AML-193 (cell line): ENCODE measurements at places on chromosomes 2 and 18.
A peak's percentile ranks its signal among the peaks of the same experiment; 100 is the strongest.

DNA sequence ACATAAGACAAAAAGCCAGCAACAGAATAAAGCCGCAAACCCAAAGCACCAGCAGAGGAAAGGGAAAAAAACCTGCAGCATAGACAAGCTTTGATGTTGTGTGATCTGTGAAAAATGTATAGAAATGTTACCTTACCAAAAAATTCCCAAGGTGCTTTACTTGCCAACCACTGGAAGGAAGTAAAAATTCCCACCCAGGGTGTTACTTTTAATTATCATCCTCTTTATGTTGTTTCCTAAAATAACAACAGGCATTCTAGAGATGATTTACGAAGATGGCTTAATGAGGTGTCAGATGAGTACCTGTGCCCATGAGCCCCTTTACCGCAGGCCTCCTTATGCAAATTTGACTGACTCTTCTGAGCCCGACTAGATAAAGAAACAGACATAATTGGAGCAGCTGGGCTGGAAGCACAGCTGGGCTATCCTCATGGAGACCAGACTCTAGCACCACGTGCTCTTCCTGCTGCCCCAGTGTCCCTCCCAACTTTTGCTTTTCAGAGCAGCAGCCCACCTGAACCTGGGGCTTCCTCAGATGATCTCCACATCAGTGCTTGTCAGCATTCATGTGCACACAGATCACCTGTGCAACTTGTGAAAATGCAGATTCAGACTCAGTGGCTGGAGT is 41.5 kb downstream of the SRSF7 start:
- no peak for DNase-seq

- DNase-seq = no peak
These were observed 46.7 kb downstream of the GLS start for GRCh38 chr2:190927301-190927700.

GRCh38 chr2:190996338-190996946 is 17.5 kb downstream of the STAT1 start:
- peak; percentile 6 for DNase-seq

GRCh38 chr2:61549546-61549945 is 11.4 kb upstream of the XPO1 start:
- DNase-seq = no peak

DNA sequence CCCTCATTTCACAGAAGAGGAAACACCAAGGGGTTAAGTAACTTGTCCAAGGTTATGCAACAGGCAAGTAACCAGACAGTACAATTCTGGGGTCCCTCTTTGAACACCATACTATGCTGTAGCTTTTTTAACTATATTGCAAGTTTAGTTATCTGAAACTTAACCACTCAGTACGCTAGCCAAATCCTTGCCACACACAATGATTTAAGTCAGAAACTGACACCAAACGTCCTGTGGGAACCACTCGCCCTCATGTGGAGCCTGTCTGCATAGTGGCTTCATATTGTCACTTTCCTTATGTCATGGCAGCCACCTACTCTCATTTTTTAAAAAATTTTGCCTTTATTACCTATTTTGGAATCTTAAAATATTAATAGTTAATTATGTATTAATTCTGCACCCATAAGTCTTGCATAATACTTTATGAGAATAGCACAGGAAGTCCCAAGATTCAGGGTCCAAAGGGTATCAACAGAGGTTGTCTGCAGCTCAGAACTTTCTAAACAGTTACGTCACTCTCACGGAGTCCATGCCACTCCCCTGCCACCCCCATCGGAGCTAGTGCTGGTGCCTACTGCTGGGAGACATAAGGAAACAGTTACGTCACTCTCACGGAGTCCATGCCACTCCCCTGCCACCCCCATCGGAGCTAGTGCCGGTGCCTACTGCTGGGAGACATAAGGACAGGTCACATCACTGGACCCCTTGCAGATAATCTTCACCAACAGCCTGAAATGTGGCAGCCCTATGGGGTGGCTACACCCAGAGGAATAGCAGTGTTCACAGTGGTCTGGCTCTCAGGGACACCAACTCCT is 99.0 kb downstream of the L3MBTL4 start:
- no peak for DNase-seq

DNA sequence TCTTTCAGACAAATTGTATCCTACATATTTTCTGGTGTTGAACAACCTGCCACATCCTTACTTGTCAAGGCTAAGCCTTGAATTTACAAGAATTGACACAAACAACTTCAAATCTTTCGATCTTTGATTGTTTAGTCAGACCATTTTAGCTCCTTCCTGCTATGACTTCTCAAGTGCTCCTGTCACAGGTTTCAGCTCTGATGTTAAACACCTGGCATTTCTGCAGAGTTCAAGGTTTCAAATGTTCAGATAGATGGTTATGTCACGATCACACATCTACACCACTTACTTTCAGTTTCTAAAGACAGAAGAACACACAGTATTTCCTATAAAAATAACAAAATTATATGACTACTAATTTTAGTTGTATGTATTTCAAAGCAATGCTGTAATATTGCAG is 84.0 kb downstream of the RND3 start:
- DNase-seq = no peak

GRCh38 chr2:64975232-64975821 is 13.9 kb upstream of the SLC1A4 start:
- DNase-seq = no peak

- DNase-seq = no peak
These were observed 72.6 kb upstream of the DAPL1 start for GRCh38 chr2:158722266-158723105.

- no peak for DNase-seq
These were observed 27.7 kb downstream of the MYL1 start for GRCh38 chr2:210287301-210287700.

GRCh38 chr18:77366720-77367641 is 117.3 kb downstream of the GALR1 start:
- no peak for DNase-seq

DNA sequence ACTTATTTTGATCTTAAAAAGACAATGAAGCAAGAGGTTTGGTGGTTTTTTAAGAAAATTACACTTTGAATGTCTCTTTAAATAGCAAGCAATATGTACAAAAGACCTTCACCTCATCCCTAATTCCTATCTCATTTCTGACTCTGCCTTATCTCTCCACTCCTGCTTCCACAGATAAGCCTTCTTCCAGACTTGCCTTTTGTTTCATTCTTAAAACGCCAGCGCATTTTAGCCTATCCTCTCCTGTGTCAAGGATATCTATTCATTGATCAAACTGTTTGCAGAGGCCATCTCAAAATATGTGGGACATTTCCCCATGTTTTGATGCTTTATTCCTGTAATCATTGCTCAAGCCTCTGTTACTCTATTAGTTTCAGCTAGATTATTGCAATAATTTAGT is 562.5 kb downstream of the PARD3B start:
- no peak for DNase-seq

- peak; percentile 20 for DNase-seq
These were observed 94.0 kb downstream of the PLA2R1 start for GRCh38 chr2:159968279-159968900.

DNA sequence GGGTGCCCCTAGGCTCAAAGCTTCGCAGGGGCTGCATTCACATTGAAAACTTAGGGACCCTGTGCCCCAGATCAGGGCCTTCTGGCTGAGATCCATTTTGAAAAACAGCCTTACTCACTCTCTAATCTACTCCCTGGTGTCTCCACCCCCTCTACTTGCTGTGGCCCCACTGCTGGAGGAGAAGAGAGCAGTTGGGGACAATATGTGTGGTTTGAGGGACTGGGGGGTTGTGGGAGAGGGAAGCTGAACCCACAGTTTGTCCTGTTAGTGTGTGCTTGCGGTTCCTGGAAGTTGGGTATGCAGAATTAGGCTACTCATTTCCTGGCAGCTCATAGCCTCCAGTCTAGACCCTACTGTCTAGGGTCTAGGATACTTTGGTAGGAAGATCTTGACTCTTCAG is 211.4 kb downstream of the PRKCE start:
- DNase-seq = peak; percentile 65

DNA sequence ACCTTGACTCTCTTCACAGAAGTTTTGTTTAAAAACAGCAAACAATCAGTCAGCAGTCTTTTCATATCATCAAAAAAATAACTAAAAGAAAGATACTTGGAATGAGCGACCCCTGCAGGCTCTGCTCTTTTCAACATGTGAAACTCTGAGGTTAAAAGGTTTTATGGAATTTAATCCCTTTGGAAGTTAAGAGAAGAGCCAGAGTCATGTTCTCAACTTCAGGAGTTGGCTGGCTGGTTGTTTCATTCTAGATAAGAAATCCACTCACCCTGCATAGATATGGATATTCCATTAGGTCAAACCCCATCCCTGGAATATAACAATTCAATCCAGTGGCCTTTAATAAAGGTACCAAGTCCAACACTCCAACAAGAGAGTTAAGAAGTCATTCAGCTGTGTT is 115.6 kb upstream of the RMDN2 start:
- DNase-seq = peak; percentile 34

- DNase-seq = peak; percentile 70
These were observed 47.5 kb downstream of the ZFP36L2 start for GRCh38 chr2:43178602-43179542.

- DNase-seq = no peak
These were observed 7.3 kb downstream of the EMX1 start for GRCh38 chr2:72924353-72925240.

DNA sequence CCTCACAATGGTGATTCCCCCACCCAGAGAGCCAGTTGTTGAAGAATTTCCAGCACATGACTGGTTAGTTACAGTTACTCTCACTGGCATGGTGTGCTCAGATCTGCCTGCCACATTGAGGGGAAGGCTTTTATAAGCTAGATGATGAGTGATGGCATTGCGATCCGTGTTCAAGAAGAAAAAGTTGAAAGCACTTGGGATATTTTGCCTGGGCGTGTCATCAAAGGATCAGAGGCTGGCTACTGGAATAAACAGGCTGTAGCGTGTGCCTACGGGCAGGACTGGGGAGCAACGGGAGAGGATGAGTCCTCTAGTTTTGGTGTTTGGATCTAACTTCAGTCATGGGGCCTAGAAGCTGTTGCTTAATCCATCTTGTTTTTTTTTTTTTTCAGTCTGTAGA is 175.0 kb downstream of the SETBP1 start:
- DNase-seq = no peak

DNA sequence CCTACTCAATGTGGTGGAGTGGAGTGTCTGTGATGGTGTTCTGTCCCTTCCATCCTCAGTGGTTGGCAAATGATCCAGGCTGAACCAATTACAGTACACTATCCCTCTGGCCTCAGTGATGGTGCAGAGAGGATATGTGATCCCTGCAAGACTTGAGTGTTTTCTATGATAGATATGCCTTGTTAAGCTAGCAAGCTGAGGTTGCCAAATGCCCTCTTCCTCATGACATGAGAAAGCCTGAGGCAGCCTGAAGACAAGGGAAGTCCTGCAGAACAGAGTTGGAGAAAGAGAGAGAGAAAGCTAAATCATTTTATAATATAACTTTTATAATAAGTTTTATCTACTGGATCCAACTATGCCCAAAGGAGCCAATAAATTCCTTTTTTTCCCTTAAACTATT is 41.6 kb upstream of the GORASP2 start:
- DNase-seq = no peak

DNA sequence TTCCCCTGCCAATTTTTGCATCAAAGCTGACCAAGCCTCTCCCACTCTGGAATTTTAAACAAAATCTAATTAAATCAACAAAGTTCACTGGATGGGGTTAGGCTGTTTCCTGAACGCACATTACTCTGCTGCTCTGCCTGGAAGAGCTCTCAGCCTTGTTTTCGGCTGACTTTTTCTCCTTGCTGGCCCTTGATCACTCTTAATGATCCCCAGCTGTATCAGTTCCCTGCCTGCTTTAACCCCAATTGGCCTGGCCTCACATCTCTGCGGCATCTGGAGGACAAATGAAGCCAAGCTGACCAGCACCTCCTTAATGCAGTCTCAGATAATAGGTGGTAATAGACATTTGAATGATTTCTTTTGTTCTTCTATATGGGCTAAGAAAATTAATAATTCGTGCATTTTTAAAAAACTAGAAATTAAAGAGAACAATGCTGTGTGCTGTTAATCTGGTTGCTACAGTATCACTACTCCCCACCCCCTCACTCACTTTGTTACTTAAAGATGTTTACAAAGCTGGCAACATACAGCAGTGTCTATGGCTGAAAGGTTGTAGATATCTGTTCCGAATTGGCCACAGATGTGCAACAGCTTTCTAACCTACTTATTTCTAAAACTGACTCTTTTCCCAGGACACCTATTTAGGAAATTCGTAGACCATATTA is 415.2 kb upstream of the KCNH7 start:
- no peak for DNase-seq

- DNase-seq = no peak
These were observed 56.4 kb downstream of the PTPN2 start for GRCh38 chr18:12827588-12827987.

DNA sequence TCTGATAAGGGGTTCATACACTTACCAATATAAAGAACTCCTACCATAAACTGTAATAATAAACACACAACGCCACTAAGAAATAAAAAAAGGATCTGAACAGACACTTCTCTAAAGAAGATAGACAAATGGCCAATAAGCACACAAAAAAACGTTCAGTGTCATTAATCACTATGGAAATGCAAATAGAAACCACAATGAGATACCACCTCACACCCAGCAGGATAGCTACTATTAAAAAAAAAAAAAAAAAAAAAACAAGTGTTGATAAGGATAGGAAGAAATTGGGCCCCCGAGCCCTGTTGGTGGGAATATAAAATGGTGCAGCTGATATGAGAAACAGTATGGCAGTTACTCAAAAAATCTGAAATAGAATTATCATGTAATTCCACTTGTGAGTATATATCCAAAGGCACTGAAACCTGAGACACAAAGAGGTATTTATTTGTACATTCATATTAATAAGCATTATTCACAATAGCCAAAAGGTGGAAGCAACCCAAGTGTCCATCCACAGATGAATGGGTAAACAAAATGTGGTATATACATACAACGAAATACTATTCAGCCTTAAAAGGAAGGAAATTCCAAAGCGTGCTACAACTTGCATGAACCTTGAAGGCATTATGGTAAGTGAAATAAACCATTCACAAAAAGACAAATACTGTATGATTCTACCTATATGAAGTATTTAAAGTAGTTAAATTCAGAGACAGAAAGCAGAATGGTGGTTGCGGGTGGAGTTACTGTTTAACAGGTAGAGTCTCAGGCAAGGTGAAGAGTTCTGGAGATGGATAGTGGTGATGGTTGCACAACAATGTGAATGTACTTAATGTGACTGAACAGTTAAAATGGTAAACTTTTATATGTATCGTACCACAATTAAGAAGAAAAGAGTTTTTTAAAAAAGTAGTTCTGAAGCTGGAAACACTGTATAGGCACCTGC is 17.9 kb downstream of the REV1 start:
- DNase-seq = no peak

DNA sequence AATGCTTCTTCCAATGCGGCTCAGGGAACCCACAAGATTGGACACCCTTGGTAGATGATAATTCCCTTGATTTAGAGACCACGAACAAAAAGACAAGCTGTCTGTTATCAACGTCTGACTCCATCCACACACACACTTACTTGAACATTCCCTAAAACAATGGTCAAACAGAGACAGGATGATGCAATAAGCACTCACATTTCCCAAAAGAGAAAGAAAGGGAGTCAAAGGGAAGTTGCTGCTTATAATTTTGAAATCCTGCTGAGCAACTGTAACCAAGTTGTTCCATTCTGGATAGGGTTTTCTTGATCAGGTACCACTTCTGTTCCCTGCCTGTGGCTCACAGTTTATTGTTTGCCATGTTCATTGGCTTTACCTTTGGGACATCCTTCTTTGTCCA is 571.3 kb upstream of the CNTNAP5 start:
- no peak for DNase-seq
